ENCODE measurements at places on chromosomes 1 and 21.
A peak's percentile ranks its signal among the peaks of the same experiment; 100 is the strongest.

DNA sequence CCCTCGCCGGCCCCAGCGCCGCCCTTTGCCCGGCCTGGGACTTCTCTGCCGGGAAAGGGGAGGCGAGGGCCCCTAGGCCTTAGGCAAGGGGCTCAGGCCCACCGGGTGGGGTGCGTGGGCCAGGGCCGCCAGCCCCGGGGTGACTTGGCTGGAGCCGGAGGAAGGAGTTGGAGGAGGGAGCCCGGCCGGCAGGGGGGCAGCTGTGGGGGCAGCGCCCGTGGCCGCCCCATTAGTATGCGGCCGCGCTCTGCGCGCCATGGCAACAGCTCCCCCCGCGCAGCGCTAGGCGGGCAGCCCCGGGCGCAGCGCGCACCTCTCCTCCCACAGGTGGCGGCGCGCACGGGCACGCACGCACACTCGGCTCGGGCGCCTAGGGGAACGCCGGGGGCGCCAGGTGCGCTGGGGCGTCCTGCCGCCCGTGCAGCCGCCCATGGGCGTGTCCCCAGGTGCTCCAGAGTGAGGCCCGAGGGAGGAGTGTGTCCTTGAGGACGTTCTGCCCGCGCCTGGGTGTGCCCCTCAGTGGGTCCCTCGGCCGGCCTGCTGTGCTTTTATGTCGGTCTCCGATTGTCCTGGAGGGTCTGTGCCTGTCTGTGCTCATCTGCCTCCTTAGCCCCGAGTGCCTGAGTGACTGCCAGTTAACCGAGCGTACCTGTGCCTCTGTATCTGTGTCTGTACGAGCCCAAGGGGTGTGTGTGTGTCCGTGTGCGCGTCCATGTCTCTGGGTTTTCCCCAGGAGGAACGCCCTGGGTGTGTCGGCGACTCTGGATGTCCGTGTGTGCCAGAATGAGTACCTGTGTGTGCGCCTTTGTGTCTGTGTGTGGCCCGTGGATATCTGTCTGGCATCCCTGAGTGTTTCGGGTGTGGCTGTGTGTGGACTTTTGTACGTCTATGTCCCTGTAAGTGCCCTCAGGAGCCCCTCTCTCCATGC, 38.2 kb upstream of the WASF2 start:
- peak; percentile 85 for DNase-seq

DNA sequence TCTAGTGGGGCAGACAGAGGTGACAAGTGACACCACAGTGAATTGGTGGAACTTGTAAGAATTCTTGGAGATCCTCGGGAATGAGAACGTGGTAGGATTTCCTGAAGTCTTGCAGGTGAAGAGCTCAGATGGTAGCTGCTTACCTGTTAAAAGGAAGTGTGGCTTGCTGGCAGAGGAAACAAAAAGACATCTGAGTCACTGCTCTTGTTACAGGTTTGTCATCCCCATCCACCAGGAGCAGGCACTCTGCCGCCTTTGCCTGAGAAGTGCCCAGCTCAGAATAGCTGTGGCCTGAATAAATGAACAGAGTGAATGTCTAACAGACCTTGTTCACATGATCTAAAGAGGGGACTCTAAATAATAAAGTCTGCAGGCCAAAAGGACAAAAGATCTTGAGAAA, 12.3 kb upstream of the ZSCAN20 start:
- DNase-seq = no peak

DNA sequence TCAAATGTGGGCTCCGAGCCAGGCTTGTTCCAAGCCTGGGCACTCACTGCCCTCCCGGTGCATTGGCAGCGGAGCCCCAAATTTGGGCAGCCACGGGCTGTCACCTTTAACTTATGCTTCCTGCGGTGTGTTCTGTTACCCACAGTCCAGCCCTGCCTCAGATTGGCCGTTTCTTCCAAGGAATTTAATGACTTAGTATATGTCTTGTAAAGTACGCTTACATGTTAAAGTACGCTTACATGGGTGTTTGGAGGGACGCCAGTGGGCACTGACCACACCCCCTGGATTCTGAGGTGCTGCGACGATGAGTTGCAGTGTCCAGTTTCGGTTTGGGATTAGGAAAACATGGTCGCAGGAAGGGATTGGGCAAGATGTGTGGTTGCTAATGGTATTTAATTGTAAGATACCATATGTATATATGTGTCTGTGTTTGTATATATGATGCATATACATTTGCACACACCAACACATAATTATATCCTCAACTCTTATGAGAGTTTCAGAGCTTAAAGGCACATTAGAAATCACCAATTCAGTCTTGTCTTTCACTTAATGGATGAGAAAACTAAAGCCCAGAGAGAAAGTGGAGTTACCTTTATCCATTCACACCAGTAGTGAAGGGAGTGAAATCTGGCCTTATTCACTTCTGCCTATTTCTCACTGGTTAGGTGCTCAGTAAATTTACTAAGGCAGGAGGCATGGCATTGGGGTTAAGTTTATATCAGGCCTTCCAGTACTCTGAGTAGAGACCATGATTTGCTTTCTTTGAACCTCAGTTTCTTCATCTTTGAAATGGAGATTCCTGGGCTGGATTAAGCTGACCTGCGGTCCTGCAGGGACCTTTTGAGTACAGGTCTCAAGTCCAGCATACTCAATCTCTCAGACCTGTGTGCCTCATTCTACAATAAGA, 1.0 kb downstream of the SMYD2 start:
- peak; percentile 67 for DNase-seq

- DNase-seq = peak; percentile 18
Measured at GRCh38 chr1:117631359-117632160, 25.7 kb downstream of the TENT5C start.

DNA sequence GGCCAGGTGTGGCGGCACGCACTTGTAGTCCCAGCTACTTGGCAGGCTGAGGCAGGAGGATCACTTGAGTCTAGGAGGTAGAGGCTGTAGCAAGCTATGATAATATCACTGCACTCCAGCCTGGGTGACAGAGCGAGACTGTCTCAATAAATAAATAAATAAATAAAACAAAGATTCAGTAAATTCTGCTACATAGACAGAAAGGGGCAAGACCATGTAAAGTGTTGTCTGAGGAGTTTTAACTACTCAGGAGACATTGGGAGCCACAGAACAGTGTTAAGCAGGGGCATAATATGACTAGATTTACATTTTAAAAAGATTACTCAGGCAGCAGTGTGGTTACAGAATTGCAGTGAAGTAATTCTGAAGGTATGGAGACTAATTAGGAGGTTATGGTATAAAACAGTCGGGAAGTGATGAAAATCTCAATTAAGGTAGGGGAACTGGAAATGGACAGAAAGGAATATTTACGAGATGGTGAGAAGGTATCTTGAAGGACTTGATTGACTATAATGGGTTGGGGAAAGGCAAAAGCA, 94.7 kb downstream of the ATP1B1 start:
- no peak for DNase-seq

DNA sequence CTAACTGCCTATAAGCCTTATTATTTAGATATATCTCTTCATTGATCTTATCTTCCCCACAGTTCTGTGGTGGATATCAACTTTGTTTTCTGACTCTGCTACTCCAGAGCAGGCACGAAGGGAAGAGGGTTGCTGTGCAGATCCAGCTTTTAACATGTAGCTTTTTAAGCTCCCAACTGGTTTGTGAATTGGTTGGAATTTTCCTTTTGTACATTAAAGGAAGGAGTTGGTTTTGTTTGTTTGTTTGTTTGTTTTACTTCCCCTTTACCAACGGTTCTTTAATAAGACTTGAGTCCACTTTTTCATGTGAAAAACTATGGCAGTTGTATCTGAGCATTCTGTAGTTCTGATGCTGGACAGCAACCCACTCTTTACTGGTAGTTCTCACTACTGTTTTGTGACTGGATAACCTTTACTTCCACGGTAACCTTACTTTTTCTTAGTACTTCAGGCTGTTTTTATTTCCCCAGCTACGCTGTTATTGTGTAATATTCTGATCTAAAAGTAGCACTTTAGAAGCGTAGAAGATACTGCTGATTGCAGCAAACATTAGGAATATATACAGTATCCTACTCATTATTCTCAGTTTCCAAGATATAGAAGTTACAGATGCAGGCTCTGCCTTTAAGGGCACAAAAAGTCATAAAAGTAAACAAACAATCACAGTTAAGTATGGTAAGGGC, 1.6 kb downstream of the GNPAT start:
- no peak for DNase-seq

DNA sequence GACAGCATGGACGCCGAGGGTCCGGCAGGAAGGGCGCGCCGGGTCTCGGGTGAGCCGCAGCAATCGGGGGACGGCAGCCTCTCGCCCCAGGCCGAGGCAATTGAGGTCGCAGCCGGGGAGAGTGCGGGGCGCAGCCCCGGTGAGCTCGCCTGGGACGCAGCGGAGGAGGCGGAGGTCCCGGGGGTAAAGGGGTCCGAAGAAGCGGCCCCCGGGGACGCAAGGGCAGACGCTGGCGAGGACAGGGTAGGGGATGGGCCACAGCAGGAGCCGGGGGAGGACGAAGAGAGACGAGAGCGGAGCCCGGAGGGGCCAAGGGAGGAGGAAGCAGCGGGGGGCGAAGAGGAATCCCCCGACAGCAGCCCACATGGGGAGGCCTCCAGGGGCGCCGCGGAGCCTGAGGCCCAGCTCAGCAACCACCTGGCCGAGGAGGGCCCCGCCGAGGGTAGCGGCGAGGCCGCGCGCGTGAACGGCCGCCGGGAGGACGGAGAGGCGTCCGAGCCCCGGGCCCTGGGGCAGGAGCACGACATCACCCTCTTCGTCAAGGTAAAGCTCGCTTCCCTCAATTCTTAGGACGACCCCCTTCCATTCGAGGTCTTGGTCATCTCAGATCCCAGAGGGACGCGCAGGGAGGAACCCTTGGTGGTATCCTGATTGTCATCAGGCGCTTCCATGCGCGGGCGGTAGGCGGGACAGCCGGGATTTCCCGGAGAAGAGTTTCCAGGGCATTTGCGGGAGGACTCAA, 1.6 kb downstream of the CLIC6 start:
- no peak for DNase-seq

DNA sequence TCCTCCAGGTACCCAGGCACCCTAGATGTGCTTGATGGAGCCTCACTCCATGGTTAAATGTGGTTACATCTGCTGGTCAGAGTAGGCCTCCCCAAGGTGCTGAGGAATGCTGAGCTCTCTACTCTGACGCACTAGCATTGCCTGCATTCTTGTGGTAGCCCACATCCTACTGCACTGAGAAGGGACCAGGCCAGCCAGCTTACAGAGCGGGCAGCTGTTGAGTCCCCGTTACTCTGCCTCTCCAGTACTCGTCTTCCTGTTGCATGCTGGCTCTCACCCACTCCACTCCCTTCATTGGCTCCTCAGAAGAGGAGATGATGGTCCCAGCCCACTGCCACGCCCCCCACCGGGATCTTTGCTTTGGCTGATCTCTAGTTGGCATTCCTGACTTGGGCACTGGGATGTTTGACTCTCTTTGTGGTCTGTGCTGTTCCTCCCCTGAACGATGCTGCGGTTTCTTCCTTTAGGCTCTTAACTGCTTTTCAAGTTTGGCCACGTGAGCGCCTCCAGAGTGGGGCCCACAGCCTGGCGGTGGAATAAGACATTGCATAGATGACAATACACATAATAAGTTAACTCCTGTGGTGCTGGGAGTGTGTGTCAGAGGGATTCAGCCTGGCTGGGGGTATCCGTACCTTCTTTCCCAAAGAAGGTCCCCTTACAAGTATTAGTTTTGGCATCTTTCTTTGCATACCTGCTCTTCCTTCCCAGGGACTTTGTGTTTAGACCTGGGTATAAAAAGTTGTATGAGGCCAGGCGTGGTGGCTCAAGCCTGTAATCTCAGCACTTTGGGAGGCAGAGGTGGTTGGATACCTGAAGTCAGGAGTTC, 18.6 kb downstream of the AZIN2 start:
- no peak for DNase-seq

- DNase-seq = no peak
Measured at GRCh38 chr1:160328184-160328583, 14.9 kb downstream of the COPA start.

GRCh38 chr21:33987461-33987860, 71.9 kb upstream of the ATP5PO start:
- no peak for DNase-seq

- DNase-seq = no peak
Measured at GRCh38 chr1:87201768-87202167, 126.9 kb upstream of the LMO4 start.

DNA sequence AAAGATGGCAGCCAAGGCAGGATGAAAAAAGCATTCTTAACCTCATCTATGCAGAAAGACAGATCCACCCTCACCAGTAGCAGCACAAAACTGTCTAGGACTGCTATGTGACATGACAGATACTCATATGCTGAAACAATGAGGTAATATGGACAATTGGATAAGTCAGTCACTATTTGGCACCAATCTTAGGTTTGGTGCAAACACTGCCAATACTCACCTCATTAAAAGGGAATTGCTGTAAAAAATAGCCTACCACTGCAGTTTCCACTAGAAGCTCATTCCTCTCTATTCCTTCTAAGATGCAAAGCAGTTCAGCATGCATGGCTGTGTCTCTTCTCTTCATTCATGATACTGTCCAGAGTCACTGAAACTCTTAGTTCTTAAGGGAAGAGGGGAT, 91.7 kb downstream of the TBX15 start:
- no peak for DNase-seq

DNA sequence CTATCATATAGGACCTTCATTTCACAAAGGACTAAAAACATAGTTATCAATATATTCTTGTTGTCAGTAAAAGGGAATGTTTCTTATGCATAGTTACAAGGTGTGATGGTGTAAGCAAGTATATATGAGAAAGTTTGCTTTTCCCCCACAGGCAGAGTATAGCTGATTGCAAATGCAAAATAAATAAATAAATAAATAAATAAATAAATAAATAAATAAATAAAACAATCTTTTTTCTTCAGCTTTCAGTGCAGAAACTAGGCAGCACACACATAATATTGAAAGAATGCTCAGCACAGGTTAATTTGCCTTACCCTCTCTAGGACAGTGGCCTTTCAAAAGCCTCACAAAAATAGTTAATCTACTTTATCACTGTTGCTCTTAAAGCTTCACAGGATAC, 138.8 kb downstream of the BRINP3 start:
- DNase-seq = no peak

- no peak for DNase-seq
Measured at GRCh38 chr21:39971956-39972355, 104.7 kb downstream of the PCP4 start.

DNA sequence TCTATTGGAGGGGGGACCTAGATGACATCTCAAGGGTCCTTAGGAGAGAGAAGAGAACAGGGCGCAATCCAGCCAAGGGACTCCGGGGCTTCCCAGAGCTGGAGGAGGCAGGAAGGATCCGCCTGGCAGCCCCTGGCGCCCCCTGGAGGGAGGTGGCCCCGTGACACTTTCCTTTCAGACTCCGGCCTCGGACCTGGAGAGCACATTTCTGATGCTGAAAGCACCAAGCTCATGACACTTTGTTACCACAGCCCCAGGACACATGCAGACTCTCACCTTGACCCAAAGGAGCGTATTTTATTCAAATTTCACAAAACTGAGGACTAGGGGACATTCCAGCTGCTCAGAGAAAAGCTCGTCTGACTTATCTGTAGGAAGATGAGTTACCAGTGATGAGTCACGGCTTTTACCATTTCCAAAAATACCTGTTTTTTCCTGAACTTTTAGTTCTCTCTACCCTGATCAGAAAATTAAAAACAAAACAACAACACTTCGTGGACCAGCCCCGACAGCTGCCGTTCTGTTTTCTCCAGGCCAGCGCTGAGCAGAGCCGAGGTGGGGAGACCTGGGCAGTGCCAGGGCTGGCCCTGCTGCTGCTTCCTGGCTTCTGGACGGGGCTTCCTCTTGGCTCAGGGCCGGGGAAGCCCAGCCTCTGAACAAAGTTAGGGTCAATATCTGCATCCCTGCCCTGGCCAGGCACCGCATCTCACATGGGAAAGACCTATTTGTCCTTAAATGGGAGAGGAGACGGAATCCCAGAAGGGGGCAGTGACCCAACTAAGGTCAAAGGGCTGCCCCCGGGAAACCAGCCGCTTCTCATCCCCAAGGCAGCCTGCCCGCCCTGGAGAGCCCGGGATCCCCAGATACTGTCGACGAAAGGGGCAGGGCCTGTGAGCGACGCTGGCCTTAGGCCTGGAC, 21.6 kb upstream of the POFUT2 start:
- no peak for DNase-seq

Measured in suprapubic skin (tissue), 4 donors.